Right cardiac atrium (tissue), 5 donors: ENCODE measurements at places on chromosomes 4 and X. TPM values are rescaled to one million over a fixed set of nuclear protein-coding genes. Genes with fewer than 3 reads are reported as not detected.

Gene GASK1B
- total RNA-seq = 80.5 TPM

Gene TMSB15C
- 1.4 TPM for total RNA-seq

Gene TMSB15A
- not detected for total RNA-seq

Gene LONRF3
- total RNA-seq = 5.5 TPM

Gene VCX3A
- total RNA-seq = not detected

- DNase-seq = no peak
Observed at GRCh38 chr4:106762666-106763443, 273.3 kb downstream of the DKK2 start.

DNA sequence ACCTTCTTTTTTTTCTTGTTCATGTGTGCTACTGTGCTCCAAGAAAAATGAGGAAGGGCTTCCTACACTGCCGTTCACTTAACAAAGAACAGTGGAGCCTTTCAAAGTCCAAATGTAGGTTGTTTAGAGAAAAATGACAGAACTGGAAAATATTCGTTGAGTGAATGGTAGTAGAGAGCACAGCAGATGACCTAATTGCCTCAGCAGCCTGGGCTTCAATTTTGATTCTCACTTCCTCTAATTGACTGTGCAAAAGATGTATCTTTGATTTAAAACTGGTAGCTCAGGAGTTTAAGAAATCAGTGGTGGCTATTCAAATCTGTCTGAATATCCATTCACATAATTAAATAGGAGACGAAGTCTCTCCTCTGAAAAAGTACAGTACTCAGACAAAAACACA lies 5.2 kb downstream of the NLGN4X start:
- DNase-seq = no peak

DNA sequence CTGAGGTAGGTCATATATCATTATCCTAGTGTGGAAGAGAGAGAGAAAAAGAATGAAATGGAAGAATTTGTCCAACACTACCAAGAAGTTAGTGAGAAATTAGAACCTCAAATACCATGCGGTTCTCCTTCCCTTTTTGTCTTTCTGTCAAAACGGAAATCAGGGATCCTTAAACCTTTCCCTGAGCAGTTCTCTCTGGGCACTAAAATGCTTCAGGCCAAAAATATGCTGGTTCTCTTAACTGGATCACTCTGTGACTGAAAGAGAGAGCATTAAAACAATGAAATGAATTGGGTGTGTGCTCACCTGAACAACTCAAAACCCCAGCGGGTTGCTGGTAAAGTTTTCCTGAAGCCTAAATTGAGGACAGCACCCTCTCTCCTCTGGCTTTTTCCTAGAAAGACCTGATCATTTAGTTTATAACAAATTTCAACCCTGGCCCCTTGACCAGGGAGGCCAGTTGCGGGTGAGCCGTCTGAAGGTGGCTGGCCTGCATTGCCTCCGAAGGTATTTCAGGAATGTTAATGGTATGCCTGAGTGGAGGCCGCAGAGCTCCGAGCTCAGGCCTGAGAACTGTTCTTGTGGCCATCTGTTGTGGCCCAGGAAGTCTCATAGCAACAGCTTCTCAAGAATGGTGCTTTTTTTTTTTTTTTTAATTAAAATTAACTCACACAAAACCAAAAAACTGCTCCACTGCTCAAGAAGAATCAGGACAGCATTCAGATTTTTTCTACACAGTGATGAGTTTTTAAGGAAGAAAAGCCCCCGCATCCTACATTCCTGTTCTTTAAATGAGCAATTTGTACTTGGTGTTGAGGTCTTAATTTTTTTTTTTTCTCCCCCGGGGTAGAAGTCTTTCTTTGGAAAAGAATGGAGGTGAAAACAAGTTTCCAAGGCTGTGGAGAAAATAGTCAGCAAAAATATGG lies 155.1 kb downstream of the SHROOM3 start:
- peak; percentile 70 for DNase-seq

DNA sequence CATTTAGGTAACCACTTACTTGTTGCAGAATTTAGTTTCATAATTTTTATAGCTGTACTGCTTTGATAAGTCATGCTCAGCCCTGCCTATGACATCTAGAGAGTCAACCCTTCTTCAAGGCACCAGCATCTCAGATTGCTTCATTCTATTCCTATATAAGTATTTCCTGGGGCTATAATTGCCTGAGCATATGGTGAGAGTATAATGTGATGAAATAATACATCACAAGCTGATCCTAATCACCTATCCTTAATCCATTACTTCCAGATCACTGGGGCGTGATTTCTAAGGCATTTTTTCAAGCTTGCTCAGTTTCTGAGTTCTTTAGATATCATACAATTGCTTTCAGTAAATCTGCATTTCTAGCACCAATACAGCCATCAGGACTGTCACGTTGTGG lies 200.0 kb upstream of the NPY2R start:
- DNase-seq = no peak
